Mucosa of gallbladder (tissue), 1 donor: ENCODE measurements at places on chromosomes 1 and 21. TPM values are rescaled to one million over a fixed set of nuclear protein-coding genes. Genes with fewer than 3 reads are reported as not detected.

GRCh38 chr1:115705963-115706362 lies 62.6 kb downstream of the CASQ2 start:
- no peak for DNase-seq

GRCh38 chr21:42855171-42855936 lies 24.0 kb downstream of the WDR4 start:
- DNase-seq: no peak

Gene CFHR1
- total RNA-seq: 0.75 TPM

Gene PGLYRP4
- not detected for total RNA-seq

DNA sequence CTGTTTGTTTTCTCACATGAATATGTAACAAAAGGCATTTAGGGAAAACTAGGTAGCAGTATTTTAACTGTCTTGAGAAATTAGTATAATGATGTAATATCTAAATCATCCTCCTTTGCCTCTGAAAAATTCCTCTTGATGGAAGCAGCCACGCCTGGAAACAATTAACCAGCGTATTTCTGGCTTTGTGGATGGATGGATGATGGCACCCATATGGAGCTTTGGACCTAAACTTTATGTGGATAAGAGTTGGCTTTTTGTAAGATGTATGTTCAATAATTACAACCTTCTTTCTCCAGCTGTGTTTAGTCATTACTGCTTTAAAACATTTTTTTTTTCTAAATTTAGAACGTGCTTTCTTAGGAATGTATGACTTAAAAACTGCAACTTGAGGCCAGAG lies 12.7 kb downstream of the CDCA8 start:
- no peak for DNase-seq

- DNase-seq: no peak
Observed at GRCh38 chr1:25862785-25863485, 3.7 kb upstream of the AUNIP start.

- DNase-seq: peak; percentile 62
Observed at GRCh38 chr1:110746644-110747259, 72.0 kb upstream of the KCNA3 start.

Gene CRYBG2
- 25.5 TPM for total RNA-seq

Gene LCE1B
- total RNA-seq: not detected

Gene KRTAP19-1
- total RNA-seq: not detected

Gene TAL1
- total RNA-seq: 6.0 TPM

GRCh38 chr1:67399199-67399993 lies 30.8 kb downstream of the SERBP1 start:
- DNase-seq: no peak

DNA sequence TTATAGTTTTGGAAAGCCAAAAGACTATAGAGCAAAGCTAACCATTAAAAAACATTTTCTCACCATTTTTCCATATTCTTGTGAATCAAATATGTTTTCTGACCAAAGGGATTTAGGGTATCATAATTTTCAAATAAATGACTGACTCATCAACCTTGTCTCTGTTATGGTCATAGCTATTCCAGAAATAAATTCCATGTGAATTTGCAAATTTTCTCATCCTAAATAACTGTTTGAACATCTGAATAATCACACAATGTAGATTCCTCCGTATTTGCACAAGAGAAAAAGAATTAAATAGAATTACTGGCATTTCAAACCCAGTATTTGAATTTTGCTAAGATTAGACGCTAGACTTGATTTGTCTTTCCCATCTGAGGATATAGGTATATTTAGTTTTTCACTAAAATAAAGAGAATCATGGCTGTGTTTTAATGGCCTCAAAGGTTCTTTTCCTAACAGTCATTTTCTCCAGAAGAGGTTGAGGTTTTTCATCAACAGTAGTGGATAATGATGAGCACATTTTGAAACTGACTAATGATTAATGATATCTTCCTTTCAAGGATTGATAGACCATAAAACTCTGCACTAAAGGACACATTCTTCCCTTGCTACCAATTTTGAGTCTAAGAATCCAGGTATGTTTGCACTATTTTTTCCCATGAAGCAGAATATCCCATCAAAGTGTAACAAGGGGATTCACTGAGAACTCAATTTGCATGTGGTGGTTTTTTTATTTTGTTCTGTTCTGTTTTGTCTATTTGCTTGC lies 9.5 kb upstream of the DUSP23 start:
- DNase-seq: no peak

GRCh38 chr21:41431788-41432548 lies 5.9 kb downstream of the MX1 start:
- no peak for DNase-seq

GRCh38 chr1:117564227-117565075 lies 41.4 kb upstream of the TENT5C start:
- DNase-seq: peak; percentile 9

GRCh38 chr1:229620876-229621275 lies 5.0 kb downstream of the TAF5L start:
- DNase-seq: no peak

DNA sequence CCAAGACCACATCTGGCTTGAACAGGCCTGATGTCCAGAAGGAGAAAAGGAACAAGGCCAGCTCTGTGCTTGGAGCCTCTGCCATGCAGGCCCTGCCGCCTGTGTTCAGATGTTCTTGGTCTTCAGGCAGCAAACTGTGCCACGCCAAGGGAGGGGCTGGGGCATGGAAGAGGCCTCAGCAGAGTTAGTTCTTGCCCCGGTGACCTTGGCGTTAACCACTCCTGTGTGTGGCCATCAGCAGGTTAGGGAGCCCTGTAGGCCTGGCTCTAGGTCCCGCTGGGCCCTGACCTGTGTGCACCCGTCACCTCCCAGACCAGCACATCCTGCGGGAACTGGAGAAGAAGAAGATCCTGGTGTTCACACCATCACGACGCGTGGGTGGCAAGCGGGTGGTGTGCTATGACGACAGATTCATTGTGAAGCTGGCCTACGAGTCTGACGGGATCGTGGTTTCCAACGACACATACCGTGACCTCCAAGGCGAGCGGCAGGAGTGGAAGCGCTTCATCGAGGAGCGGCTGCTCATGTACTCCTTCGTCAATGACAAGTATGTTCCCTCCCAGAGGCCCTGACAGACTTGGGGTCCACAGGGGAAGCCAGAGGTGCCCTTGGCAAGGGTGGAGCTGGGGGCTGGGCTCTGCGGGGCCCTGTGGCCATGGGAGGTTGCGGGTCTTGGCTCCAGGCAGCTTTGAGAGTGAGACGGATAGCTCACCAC lies 7.1 kb downstream of the ZC3H12A start:
- DNase-seq: no peak

Gene CHRM3
- 4.4 TPM for total RNA-seq

Gene F13B
- 2.3 TPM for total RNA-seq

GRCh38 chr1:63603810-63604209 lies 10.6 kb downstream of the PGM1 start:
- DNase-seq: no peak

- no peak for DNase-seq
Observed at GRCh38 chr1:94079989-94080388, 41.0 kb downstream of the ABCA4 start.

Gene IFI44L
- 4.4 TPM for total RNA-seq
